ENCODE measurements at places on chromosomes 16 and 17.

- DNase-seq = no peak
These were observed 10.6 kb downstream of the CHMP1A start for GRCh38 chr16:89646906-89647305.

DNA sequence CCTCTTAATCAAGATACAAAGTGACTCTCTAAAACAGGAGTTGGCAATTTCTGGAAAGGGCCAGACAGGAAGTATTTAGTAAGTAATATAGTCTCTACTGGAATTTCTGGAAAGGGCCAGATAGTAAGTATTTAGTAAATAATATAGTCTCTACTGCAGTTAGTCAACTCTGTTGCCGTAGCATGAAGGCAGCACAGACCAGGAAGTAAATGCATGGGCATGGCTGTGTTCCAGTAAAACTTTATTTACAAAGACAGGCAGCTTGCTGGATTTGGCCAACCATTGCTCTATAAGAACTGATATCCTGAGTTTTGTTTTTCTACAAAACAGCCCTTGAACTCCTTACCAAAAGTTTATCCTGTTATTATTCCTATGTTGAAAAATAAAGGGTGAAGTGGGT lies 16.9 kb downstream of the LDAF1 start:
- no peak for DNase-seq

GRCh38 chr16:23500212-23500861 lies 10.0 kb downstream of the GGA2 start:
- no peak for DNase-seq

DNA sequence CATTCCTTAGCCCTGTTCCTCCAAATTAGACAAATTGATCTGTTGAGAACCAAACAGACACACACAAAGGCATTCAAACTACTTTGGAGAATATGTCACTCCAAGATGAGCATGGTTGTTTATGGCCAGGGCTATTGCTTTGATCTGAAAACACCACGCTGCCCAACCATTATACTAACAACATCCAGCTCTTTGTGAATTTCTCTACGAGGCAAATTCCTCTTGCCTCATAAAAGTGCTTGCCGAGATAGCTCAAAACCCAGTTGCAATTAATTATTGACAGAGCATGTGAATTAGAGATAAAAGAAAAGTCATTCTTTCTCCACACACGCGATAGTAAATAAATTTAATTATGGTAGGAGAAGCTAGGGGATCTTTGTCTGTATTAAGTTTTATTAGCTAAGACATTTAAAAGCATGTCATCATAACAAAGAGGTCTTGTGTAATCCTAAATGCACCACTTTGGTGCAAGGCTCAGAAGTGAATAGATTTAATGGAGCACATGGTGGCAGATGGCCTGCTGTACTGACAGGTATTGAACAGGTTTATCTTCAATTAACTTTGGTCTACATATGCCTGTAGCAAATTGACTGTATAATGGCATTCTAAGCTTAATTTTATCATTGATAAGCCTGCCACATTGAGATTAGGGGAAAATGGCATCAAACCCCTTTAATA lies 441.8 kb downstream of the HS3ST4 start:
- no peak for DNase-seq

DNA sequence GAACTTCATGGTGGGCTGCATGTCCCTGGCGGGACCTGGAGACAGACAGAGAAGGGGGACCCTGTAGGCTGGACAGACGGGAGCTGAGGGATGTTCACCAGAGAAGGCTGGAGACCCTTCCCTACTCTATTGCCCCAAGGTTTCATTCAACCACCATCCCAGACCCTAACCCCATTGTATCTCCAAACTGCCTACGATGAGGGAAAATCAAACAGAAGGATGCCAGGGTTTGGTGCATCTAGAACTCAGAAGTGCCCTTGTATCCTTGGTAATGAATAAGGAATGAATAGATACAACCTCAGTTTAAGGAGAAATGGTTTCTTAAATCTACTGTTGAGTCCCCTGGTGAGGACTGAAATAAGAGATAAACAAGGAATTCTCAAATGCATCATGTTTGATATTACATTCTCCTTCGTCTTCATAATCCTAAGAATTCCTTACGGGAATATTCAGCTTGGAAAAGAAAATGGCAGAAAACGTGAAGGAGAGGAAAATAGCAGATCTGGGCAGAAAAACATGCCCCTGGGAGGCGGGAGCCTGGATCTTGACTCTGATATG lies 16.4 kb downstream of the TNS4 start:
- DNase-seq = no peak

DNA sequence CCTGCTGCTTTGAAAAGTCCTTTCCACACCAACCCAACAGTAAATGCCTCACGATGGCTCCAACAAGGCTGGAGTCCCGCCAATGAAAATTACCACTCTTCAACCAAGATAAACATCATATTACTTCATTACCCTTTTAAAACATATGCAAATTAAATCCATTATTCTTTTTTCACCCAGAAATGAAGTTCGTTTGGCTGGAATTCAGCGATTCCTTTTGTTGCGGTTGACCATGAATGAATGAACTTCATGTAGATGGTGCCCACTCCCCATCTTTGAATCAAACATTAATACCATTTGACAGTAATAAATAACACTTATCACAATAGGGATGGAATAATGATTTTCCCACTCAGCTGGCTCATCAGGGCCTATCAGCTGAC lies 211.5 kb upstream of the TOX3 start:
- DNase-seq = no peak

DNA sequence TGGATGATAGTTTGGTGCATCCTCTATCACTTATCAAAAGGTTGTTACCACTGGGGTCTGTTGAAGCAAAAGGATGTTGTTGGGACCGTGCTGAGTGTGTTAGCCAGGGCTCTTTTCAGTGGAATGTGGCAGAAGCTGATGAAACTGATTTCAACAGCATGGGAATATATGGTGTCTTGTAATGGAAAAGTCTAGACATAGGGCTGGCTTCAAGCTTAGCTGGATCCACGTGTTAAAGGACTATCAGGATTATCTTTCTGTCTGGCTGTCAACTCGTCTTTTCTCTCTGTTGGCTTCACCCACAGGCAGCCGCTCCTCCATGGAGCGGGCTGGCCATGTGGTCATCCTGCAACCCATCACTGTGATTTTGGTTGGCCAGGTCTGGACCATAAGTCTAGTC lies 8.7 kb downstream of the SNX29 start:
- DNase-seq = no peak

- no peak for DNase-seq
These were observed 418.5 kb upstream of the EEF2KMT start for GRCh38 chr16:5516115-5516514.

DNA sequence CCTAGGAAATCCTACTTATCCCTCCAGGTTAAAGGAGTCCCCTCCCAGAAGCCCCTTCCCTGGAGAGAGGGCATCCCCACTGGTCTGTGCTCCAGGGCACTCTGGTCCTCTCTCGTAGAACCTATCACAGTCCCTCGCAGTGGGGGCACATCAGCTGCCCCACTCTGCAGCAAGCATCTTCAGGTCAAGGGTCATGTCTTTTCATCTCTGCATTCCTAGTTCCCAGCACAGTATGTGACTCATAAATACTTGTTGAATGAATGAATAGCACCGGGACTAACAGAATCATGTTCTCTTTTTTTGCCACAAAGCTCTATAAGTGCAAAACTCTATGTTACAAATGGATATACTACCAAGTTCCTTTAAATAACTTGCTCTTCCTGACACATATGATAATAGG lies 36.0 kb downstream of the RNF157 start:
- DNase-seq = no peak

- DNase-seq = no peak
These were observed 78.7 kb downstream of the ZDHHC7 start for GRCh38 chr16:84932681-84933080.

- DNase-seq = no peak
These were observed 1.1 kb downstream of the ZNF423 start for GRCh38 chr16:49854796-49855203.

DNA sequence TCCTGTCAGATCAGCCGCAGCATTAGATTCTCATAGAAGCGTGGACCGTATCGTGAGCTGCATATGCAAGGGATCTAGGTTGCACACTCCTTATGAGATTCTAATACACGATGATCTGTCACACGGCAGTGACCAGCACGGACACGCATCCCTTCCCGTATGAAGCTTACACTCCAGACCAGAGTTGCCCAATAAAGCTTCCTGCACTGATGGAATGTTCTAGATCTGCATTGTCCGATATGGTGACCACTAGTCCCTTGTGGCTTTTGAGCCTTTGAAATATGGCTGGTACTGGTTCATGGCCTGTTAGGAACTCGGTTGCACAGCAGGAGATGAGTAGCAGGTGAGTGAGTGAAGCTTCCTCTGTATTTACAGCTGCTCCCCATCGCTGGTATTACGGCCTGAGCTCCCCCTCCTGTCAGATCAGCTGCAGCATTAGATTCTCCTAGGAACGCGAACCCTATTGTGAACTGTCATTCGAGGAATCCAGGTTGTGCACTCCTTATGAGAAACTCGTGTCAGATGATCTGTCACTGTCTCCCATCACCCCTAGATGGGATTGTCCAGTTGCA lies 49.8 kb upstream of the ZCCHC14 start:
- no peak for DNase-seq

DNA sequence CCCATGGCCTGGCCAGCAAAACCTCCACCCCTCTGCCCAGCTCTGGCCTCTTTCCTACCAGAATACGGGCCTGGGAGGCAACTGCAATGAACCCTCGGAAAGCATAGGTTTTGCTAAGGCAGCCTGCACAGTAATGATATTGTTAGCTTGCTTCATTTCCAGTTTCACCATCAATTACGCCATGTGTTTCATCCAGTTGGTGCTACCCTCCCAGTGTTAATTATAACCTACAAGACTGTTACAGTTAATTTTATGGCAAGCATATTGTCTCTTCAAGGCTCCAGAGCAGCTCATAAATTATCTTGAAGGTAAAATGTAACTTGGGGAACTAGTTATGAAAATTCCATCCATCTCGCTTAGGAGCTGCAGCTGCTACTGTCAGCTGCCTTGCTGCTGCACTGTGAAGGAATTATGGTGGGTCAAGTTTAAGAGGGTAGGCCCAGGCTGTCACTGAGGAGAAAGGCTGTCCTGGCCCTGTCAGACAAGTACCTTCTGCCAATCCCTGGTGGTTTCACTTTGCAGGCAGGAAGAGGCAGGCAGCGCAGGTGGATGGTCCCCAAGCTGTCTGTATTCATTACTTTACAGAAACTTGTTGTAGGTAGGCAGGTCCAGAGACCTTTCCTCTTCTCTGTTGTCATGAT lies 242.9 kb downstream of the FTO start:
- DNase-seq = no peak
